ENCODE measurements at places on chromosomes 6 and 20.

DNA sequence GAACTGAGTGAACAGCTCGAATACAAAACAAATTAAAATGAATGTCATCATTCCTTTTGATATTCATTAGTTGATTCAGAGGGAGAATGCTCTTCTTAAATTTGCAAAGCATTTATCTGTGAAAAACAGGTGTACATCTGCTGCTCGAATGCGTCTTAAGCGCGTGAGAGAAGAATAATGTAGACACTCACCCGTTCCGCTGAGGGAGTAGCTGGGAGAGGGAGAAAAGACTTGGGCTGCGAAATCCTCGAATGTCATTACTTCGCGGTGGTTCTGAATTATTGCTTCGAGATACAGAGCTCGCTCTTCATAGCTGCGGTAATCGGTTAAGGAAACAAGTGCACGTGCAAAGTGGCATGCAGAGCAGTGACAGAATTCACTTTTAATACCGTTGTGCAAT lies 43.9 kb downstream of the INSM1 start:
- peak; percentile 60 for DNase-seq

GRCh38 chr6:94956910-94957309 lies 620.4 kb upstream of the MANEA start:
- no peak for DNase-seq

DNA sequence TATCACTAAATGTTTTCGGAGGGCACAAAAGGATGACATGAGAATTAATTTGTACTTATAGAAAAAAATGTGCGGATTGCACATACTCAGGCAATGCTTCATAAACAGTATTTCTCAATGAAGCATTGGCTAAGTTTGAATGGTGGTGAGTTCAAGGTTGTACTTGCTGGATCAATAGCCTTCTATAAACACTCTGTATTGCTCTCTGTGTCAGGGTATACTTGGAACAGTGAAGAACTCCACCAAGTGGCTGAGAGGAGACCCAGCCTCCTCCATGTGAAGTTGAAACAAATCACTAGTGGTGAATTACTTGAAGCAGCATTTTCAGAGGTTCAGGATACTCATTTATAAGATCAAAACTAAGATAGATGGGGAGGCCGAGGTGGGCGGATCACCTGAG lies 360.6 kb downstream of the RIMS1 start:
- no peak for DNase-seq

DNA sequence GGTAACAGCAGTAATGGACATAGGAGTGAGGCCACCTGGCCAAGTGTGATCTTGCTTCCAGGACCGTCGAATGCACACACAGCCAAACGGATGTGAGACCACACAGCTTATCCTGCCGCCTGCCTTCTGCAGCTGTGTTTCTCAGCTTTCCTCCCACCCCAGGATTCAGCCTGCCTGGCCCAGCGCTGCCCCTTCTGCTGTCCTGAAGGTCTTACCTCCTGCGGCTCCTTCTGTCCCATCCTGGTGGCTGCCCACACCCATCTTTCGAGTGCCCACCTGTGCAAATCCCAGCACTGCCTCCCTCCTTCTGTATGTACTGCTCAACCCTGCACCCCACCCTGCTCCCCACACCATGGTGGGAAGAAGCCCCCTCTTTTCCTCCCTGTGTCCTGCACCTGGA lies 49.4 kb upstream of the DACT2 start:
- DNase-seq: no peak

GRCh38 chr6:87968435-87969278 lies 79.0 kb upstream of the SPACA1 start:
- peak; percentile 47 for DNase-seq

DNA sequence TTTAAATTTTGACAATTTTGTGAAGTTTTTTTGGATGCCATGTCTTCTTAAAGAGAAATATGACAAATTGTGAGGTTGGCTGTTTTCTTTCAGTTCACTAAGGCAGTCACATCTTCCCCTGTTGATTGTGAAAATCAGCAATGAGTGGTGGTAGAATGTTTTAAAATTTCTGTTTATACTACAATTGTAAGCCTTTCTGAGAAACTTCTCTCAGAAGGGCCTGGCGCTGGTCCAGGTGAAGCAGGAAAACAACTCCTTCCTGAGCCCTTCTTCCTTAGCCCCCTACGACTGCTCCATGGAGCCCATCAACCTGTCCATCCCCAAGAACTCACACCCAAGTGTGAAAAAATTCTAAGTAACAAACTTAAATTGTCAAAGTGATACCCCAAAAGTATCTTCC lies 80.6 kb downstream of the SSR1 start:
- no peak for DNase-seq

DNA sequence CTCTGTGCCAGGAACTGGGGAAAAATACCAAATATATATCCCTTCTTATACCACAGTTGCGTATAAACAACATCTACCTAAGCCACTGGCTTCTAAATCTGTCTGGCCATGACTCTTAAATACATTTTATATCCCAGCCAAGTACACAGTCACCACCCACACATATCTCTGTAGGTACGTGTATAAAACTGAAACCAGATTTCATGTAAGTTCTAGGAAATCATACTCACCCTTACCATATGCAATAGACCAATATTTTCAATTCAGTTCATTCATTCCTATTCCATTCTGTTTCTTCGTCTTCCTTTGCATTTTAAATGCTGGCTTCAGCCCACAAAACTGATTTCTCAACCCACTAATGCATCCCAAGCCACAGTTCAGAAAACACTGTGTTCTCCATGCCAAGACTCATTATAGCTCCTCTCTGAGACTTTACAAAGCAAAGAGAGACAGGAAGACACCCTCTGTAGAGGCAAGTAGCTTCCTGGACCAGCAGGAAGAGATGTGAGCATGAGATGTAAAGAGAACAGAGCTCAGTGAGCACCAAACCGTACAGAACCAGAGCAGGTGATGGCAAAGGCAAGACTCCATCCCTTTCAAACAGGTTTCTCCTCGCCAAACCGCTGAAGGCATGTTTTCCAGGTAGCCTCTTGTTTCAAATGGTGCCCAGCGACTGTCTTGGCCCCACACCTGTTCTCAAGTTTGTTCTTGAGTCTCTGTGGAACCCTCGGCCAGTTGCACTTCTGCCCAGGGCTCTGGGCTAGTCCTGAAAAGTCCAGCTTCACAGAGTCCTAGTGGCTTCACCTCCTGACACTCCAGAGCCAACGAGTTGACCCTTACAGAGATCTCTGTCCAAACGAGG lies 18.7 kb downstream of the FAM50B start:
- DNase-seq: no peak

- DNase-seq: no peak
These were observed 55.5 kb downstream of the TPBG start for GRCh38 chr6:82419132-82419581.

GRCh38 chr6:155010940-155011339 lies 15.8 kb downstream of the TIAM2 start:
- no peak for DNase-seq

- no peak for DNase-seq
These were observed 14.5 kb downstream of the PNPLA1 start for GRCh38 chr6:36284359-36284758.

DNA sequence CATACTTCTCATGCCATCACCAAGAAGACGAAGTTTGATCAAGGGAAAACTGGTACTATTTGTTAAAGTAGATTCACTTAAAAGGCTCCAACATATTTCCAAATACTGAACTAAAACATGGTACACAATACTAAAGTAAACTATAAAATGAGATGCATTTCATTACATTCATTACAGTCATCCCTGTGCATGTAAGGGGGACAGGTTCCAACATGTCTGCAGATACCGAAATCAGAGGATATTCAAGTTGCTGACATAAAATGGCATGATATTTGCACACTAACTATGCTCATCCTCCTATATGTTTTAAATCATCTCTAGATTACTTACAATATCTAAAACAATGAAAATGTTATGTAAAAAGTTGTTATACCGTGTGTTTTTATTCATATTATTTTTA lies 893.9 kb upstream of the MANEA start:
- no peak for DNase-seq

- DNase-seq: peak; percentile 75
These were observed 92.2 kb downstream of the CEP57L1 start for GRCh38 chr6:109187399-109188114.

DNA sequence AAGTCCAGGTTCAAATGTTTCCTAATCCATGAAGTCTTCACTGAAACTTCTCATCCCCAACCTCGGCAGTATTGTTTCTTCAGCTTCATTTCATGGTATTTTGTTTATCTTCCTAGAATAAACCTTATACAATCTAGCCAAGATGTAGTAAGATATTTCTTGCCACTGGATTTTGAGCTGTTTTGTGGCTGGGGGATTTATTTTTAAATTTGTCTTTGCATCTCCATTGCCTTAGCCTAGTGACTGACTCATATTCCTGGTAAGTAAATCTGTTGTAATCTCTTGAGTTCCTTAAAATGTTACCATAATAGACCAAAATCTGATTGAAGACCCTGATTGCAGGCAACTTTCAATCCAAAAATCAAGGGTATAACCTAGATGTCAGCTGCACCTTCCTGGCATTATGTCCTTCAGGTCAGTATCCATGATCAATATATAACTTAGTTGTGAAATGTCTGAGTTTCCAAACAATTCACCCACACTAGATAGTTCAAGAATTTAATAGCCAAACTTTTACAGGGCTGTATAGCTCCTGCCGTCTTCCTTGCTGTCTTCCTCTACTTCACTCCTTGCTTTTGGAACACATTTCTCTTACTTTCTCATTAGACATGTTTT lies 4.7 kb upstream of the TRMT11 start:
- no peak for DNase-seq

GRCh38 chr6:31158863-31159855 lies 770 bp downstream of the TCF19 start:
- no peak for DNase-seq

- DNase-seq: no peak
These were observed 40.4 kb upstream of the MCUR1 start for GRCh38 chr6:13854716-13855250.

DNA sequence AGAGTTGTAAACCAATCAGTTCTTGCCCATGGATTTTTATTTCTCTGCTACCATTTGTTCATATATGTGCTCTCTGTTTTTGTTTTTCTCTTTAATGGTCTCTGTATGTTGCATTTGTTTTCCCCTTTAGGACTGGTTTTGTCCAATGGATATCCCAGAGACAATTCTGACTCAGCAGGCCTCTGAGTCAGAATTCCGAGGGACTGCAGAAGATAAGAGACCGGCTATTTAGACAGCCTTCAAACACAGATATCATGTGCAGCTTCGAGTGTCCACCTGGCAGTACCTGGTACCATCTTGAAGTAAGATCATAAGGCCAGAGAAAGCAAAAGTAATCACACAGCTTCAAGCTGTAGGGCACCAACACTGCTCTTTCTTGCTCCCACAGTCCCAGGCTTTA lies 125.5 kb downstream of the ELOVL4 start:
- DNase-seq: no peak

- DNase-seq: peak; percentile 52
These were observed 89.9 kb downstream of the CARMIL1 start for GRCh38 chr6:25369036-25369432.

DNA sequence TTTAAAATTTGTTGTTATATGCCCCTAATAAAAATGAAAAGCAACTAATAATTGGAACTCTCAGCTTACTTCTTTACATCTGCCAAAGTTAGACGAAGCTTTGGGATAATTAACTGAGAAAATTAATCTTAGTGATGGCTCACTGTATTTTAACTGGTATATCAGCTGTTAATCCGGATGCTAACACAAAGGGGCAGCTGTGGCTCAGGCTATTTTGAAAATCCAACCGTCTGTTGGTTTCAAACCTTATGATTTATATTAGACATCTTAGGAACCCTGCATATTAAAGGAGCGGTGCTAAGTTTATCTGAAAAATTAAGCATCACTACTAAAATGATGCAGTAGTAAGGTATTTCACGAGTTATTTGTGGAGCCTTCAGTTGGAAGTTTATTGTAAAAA lies 96.6 kb downstream of the AKAP7 start:
- no peak for DNase-seq

- no peak for DNase-seq
These were observed 936.6 kb upstream of the MAP3K7 start for GRCh38 chr6:91523511-91523910.

DNA sequence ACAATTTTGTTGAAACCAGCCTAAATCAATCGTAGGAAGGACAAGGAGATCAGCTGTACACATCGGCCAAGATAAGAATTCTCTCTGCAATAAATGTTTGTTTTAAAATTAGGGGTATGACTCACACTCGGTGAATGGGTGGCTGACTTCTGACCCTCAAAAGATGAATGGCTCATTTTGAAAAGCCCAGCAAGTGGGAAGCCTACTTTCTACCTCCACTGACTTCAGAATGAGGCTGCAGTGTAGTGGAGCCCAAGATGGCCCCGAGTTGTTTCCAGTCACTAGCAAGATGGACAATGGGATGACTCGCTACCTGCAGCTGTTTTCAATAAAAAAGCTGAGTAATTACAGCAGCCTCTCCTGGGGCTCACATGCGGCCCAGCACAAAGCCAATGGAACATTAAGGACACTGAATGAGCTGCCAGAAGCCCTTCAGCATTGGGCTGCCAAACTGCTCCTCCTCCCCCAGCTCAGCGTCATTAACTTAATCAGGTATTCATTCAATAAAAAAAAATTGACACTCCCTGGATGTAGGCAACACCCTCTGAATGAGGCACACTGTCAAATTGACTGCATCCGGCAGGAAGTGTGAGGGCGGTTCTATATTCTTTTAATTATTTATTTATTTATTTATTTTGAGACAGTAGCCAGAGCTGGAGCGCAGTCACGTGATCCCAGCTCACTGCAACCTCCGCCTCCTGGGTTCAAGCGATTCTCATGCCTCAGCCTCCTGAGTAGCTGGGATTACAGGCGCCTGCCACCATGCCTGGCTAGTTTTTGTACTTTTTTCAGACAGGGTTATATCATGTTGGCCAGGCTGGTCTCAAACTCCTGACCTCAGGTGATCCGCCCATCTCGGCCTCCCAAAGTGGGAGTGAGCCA lies 107.3 kb downstream of the GMPR start:
- DNase-seq: no peak

DNA sequence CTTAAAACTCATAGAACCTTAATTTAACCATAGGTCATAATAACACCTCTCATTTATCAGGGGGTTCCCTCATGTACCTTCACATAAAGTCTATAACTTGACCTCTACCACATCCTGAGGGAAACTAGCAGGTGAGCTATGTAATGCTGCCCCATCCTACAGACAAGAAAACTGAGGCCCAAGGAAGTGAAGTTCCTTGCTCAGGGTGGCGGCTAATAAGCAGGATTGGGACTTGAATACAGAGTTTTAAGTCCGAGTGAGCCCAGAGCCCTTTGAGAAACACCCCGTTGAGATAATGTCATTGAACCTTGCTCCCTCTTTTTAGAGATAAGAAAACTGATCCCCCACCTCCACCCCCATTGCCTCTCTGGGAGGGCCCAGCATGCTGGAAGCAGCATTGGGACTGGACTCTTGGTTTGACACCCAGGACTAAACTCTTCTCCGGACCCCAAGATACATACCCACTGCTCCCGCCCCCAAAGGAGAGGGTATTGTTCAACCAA lies 429 bp downstream of the BNIP5 start:
- DNase-seq: no peak

GRCh38 chr20:19274412-19275015 lies 62.1 kb downstream of the SLC24A3 start:
- no peak for DNase-seq

DNA sequence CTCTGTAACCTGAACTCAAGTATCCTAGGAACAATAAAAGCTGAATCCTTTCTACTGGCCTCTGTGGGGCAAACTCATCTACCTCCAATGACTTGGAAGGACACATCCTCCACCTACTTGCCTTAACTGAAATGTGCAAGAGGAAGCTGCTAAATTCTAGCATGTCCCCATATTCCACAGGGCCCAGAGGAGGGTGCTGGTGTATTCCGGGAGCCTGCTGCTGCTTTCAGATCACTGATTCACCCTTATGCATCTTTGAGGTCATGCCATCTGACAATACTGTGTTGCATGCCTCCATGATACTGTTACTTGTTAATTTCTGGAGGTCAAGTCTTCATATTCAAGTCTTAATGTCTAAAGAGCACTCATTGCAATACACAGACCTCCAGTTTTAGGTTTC lies 40.3 kb downstream of the LYRM4 start:
- no peak for DNase-seq
